ENCODE measurements at places on chromosomes 4 and X.

DNA sequence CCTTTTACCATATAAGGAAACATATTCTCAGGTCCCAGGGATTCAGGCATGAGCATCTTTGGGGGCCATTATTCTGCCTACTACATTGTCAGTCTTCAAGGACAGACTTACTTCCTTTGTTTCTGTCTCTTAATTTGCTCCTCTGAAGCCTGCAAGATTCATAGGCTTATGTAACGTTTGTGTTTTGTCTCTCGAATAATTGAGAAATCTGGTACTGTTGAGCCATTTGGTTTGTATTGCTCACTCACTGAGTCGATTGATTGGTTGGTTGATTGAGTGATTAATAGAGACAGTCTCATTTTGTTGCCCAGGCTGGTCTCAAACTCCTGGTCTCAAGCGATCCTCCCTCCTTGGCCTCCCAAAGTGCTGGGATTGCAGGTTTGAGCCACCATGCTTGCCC lies 23.7 kb downstream of the TBL1X start:
- DNase-seq: no peak

GRCh38 chr4:189414021-189414420 lies 526.7 kb upstream of the FRG1 start:
- DNase-seq: no peak

- DNase-seq: no peak
These were observed 28.1 kb downstream of the SLC30A9 start for GRCh38 chr4:42018451-42018850.

GRCh38 chr4:108453366-108453765 lies 167.0 kb upstream of the RPL34 start:
- no peak for DNase-seq

DNA sequence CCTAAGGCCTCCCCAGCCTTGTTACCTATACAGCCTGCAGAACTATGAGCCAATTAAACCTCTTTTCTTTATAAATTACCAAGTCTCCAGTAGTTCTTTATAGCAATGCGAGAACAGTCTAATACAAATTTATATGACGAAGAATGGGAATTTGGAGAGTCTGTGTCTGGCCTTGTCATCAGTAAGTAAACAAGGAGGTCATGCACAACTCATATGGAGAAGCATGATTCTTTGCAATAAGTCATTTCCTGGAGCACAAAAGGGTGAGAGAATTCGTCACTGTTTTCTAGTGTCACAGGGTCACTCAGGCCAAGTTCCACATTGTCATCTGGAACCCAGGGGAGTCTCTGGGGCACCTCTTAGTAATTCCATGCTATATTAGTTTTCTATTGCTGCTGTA lies 49.0 kb upstream of the HS6ST2 start:
- no peak for DNase-seq

GRCh38 chr4:82741188-82741587 lies 57.4 kb downstream of the SCD5 start:
- DNase-seq: no peak

All from coronary artery (tissue), 2 donors.